ENCODE measurements at places on chromosomes 2 and 18.

DNA sequence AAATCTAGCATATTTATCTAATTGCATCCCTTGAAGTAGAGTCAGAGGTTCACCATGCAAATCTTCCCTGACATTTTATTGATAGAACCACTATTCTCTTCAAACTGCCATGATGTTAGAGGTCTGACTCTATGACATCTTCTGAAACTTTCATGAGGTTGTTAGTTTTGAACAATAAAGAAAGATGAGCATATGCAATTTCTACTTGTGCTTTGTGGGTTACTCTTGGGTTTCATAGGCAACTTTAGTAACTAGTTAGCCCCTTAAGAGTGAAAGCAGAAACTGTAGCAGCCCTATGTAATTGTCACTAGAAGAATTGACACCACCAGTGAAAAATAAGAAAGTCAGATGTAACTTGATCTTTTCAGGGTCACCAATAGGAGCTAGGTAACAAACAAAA, 53.1 kb upstream of the ZEB2 start:
- no peak for DNase-seq

GRCh38 chr18:23885750-23886149, 128.8 kb upstream of the TTC39C start:
- no peak for DNase-seq

DNA sequence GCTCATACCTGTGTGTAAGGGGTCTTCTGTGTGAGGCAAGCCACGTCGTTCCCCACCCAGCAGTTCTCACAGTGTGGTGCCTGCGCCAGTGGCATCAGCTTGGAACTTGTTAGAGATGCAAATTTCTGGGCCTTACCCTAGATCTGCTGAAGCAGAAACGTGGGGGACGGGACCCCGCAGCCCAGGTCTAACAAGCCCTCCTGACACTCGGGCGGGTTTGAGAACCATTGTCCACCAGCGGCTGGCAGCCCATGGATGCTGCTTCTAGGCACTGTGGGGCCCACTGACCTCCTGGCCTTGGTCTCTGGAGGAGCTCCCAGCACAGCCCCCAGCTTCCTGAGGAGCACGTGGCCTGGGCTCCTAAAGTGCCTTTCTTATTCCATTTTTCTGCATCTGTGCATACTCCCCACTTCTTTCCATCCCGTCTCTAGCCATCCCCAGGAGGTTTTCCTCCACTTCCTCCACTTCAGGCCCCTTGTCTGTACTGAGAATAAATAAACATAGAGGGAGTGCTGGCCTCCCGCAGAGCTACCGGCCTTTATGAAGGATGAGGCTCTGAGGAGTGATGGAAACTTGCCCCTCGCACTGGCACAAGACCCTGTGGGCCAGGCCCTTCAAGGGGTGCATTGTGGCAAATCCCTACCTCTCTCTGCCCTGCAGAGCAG, 94.3 kb downstream of the GALR1 start:
- no peak for DNase-seq

DNA sequence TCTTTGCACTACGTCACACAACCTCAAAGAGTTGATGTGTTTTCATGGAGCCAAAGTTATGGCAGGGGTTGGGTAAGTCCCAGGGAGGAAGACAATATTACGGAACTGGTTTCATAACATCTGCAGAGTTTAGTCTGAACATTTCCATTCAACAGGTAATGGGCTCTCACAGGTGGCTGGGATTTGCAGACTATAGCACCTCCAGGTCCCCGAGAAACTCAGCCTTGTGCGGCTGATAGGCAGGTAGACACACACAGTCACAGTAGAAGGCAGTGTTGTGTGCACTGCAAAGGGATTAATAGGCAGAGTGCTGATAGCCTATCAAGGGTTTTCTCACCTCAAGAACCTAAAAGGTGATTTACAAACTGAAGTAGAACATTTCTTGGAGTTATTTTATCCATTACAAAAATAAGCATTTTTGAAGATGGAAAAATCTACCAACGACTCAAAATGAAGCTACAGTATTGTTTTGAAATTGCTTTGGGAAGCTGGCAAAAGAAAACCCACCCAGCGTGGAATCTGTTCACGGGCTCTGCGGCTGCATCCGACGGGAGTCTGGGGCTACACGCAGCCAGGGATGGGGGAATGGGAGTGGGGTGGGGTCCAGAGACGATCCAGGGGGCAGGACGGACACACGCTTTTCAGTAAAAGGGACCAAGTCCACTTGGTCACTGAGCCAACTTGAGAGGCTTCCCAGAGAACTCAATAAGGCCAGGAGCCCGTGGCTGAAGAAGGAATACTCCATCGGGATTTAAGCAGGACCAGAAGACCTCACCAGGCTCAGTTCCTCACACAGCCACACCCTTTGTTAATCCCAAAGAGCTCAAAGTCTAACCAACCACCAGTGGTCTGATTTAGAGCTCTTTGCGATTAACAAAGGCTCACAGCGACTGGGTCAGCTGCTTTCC, 82.9 kb downstream of the CHRNA1 start:
- no peak for DNase-seq

All from bone marrow (tissue), 2 donors.